Neural crest cell (in vitro differentiated cells): ENCODE measurements at places on chromosomes 1 and 21. TPM values are rescaled to one million over a fixed set of nuclear protein-coding genes. Genes with fewer than 3 reads are reported as not detected.

- peaks cover 3% of the 10 kb centered on the region for H3K36me3 ChIP-seq
- no peak overlapping the region for H3K4me3 ChIP-seq
- H3K4me1 ChIP-seq = peaks cover 6% of the 10 kb centered on the region
These were observed 246.4 kb upstream of the HOOK1 start for GRCh38 chr1:59568158-59568935.

- no peak for DNase-seq
- H3K27ac ChIP-seq = peak within 1 kb of the TSS; percentile 96
- no peaks in the 10 kb centered on the region for H3K36me3 ChIP-seq
- no peaks in the 10 kb centered on the region for H3K27me3 ChIP-seq
- H3K4me3 ChIP-seq = peak within 1 kb of the TSS; percentile 97
These were observed at the start of gene CTNNBIP1 for GRCh38 chr1:9910076-9910422. CTNNBIP1 (minus strand) TSS chr1:9910269; CDS start chr1:9872064, 38,205 bp downstream.

DNA sequence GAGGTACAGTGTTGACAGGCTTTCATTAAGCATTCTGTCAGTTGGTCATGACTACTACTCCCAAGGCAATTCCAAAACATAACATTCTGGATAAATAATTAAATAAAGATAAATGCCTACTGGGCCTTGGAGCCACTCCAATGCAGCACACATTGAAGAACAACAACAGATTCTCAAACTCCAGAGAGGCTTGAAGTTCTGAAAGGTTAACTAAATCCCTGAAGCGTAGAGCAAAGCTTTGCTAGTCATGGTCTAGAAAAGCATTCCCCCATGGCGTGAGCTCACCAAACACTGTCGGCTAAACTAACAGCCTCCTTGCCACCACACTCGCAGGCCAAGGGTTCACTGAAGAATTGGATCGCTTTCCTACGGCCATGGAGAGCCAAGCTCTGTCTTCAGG lies 268.0 kb downstream of the ATG4C start:
- H3K4me1 ChIP-seq = peaks cover 10% of the 10 kb centered on the region
- H3K27me3 ChIP-seq = peaks cover 5% of the 10 kb centered on the region
- no peak for DNase-seq

The VCAM1 gene
- total RNA-seq = 8.6 and 8.7 TPM in 2 replicates

GRCh38 chr1:87568911-87569310 lies 240.2 kb downstream of the LMO4 start:
- H3K4me3 ChIP-seq = no peak overlapping the region
- H3K27me3 ChIP-seq = no peaks in the 10 kb centered on the region
- no peaks in the 10 kb centered on the region for H3K36me3 ChIP-seq
- H3K27ac ChIP-seq = no peak overlapping the region
- no peaks in the 10 kb centered on the region for H3K4me1 ChIP-seq

The SELL gene
- total RNA-seq = not detected in 2 replicates
